ENCODE measurements at places on chromosomes 3 and 15. TPM values are rescaled to one million over a fixed set of nuclear protein-coding genes. Genes with fewer than 3 reads are reported as not detected.

The FES gene
- total RNA-seq = 16.2 TPM

The DAZL gene
- total RNA-seq = not detected

The EEFSEC gene
- 14.7 TPM for total RNA-seq

The BMF gene
- total RNA-seq = 30.4 TPM

The RYR3 gene
- not detected for total RNA-seq

The RTP1 gene
- not detected for total RNA-seq
